ENCODE measurements at places on chromosomes 13 and 19.

DNA sequence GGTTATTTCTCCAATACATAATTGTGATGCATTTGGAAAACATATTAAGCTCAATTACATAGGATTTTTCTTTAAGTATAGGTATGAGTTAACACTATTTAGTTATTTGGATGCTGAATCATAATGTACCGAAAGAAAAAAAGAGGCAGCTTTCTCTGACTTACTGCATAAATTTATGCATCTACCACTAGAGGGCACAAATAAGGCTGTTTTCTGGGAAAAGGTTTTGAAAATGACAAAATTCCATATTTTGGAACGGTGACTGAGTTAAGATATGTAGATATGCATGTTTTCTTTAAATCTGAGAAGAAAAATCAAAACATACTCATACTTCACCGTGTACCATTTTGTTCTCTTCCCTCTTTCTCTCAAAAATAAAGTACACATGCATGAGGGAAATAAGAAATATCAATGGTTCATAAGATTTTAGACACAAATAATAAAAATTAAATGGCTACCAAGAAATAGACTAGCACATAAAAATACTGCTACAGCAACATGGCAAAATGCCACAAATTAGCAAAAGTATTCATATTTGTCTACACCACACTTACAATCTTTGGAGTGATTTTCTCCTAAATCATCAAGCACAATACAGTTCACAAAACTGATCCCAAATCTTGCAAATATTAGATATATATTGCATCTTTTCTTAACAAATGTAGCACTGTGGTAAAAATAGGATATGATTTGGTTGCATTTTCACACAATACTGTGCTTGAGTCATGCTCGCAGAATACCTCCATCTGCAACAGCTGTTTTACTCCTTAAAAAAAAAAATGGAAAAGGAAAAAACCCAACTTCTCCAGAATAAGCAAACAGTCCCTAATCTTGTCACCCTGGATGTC, 260.0 kb downstream of the FGF14 start:
- peak; percentile 9 for DNase-seq

DNA sequence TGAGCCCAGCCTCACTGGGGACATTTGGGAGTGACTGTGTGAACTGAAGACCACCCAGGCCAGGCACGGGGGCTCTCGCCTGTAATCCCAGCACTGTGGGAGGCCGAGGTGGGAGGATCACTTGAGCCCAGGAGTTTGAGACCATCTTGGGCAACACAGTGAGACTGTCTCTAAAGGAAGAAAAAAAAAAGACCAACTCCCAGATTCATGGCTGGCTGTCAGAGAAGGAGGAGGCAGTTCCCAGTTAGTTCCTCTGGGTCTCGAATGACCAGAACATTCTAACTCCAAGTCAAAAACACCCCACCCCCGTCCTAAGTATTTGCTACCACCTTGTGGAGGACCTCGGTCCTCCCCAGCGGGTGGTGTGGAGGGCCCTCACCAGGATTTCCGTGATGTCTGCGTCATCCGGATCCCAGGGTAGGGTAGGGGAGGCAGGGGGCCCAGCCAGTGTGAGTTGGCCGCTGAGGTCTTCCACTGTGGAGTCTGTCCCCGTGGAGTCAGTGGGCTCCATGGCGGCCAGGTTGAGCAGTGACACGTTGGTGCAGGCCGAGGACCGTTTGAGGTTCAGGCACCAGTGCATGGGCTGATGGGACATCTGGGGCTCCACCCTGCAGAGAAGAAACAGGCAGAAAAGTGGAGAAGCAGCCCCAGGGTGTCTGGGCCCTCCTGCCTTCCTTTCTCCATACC, 1.3 kb downstream of the TSKS start:
- DNase-seq = no peak

DNA sequence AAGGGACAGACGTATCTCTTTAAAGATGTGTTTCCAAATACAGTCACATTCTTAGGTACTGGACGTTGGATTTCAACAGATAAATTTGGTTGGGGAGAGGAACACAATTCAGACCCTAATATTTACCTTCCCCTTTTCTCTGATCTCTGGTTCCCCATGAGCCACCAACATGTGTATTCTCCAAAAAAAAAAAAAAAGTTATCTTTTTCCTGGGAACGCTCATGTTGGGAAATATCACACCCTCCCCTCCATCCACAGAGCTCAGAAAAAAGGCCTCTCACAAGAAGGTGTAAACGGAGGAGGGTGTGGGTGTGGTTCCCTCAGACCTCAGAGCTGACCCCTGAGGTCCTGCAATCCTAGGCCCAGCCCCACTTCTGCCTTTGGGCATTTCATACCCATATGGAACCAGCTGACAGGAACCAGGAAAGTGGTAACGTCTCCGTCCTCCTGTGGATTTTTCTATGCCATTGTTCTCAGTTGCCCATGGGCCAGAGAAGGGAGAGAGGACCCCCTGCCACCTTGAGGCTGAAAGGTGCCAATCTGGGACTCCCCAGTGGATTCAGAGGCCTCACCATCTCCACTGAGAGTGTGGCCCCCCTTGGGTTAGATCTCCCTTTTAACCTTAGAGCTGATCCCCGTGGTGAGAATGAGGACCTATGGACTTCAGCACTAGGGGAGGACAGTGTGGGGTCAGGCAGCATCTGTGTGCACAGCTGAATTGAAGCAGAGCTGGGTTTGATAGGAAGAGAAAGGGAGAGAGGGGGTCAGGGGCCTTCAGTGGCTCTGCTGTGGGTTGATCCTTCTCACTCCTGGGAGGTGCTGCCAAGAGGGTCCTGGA, 8.4 kb upstream of the SIGLEC12 start:
- DNase-seq = no peak

- DNase-seq = no peak
Observed at GRCh38 chr13:42644841-42645240, 70.9 kb downstream of the TNFSF11 start.

- no peak for DNase-seq
Observed at GRCh38 chr19:8004723-8005513, 523 bp downstream of the ELAVL1 start.

DNA sequence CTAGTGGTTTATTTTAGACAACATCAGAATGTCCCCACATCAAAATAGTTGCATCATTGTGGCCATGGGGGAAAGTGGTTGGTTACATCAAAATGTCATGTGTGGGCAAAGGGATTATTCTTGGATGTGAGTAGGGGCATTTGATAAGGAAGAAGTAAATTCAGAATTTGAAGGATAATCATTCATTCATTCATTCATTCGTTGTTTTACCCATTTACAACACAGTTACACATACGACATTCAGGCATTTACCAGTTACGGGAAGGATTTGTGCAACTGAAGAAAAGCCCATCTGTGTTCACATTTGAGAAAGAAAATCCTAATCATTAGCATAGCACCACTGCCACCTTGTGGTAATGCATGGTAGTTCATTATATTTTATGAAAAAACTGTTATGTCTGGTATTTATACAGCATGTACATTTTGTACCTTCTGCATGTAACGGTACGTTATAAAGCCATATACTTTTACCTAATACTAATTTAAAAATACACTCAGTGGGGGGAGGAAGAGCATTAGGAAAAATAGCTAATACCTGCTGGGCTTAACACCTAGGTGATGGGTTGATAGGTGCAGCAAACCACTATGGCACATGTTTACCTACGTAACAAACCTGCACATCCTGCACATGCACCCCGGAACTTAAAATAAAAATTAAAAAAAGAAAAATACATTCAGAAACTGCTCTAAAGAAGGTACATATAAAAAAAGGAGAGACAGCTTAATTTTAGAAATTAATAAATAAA, 62.1 kb downstream of the DGKH start:
- DNase-seq = peak; percentile 51

DNA sequence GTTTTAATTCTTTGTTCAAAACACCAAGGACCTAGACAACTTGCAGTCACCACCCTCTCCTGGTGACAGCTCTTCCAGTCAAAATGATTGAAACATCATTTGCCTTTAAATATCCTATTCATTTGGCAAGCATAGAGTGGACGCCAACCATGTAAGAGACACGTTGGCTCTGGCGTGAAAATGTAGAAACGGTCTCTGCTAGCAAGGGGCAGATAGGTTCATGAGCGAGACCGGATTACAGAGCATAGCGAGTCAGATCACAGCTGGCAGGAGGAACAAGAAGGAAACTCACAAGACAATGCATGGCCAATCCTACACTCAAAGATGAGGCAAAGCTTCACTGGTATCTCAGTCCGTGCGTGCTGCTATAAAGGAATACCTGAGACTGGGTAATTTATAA, 759.5 kb downstream of the UQCRFS1 start:
- no peak for DNase-seq

GRCh38 chr19:32674153-32674930, 638 bp downstream of the ANKRD27 start:
- DNase-seq = no peak

DNA sequence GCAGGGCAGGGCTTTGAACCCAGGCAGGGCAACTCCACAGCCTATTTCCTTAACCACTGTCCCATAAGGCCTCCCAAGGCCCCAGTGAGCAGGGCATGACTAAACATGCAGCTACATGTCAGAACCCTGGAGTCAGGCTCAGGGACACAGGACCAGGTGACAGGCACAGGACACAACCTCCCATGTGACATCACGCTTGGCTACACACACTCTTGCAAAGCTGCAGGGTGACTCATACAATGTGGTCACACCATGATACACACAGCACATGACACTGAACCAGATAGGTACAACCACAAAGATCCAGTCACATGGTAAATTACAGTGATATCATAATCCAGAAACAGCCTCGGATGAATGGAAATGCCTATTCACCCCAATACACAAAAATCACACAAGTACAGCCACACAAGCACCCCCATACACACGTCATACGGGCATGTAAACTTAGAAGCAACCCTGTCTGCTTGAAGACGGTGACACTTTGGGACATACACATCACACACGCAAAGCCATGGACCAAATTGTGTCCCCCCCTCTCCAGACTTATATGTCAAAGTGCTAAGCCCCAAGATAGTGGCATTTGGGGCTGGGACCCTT, 14.5 kb downstream of the KLK4 start:
- DNase-seq = peak; percentile 87

GRCh38 chr19:48742096-48742495, 1.7 kb upstream of the RASIP1 start:
- no peak for DNase-seq

GRCh38 chr19:55209693-55210472, 582 bp upstream of the PTPRH start:
- DNase-seq = peak; percentile 11

GRCh38 chr19:10976131-10976892, 15.5 kb downstream of the SMARCA4 start:
- no peak for DNase-seq

DNA sequence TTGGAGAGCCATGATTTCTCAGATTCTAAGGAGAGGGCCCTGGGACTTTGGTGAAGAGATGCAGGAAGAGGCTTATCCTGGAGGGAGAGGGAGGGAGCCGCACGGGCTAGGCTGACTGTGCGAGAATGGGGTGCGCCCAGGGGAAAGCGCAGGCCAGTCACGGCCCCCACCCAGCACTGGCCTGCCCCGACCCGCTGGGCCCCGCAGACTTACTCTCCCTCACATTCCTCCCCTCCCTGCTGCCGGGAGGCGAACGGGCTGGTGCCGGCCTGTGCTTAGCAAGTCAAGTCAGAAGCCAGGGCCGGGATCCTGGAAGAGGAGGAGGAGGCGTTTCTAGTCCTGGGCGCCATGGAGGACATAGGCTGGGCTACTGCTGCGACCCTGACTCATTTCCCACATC, 120.0 kb downstream of the CRYL1 start:
- no peak for DNase-seq

DNA sequence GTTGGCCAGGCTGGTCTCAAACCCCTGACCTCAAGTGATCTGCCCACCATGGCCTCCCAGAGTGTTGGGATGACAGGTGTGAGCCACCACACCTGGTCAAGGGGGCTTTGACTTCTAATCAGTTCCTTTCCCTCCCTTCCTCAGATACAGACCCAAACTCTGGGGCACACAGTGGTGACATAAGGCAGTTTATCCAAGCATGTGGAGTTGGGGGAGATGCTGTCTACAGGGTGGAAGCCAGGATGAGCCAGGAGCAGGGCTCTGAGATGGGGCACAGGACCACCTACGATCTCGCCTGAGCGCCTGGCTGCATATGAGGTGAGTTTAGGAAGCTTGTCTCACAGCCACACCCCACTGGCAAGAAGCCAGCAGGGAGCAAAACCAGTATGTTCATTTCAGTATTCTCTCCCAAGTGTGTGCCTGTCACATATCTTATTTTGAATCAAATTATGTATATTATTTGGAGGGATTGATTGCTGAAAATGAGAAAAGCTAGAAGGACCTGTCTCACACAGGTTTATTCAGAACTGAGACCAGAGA, 67.7 kb downstream of the KCTD15 start:
- DNase-seq = no peak

DNA sequence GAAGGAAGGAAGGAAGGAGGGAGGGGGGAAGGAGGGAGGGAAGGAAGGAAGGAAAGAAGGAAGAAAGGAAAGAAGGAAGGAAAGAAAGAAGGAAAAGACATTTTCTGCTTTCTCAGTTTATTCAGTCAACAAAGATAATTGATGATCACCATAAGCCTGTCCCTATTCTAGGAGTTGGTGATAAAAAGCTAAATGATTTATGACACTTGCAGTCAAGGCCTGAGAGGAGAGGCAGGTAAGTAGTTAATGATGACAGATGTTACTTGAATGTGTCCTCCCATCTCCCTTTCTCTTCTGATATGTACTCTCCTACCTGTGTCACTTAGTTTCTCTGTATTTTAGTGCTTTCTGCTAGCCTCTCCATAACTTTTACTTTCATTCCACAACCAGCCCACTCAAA, 141.3 kb downstream of the SLITRK6 start:
- DNase-seq = no peak

DNA sequence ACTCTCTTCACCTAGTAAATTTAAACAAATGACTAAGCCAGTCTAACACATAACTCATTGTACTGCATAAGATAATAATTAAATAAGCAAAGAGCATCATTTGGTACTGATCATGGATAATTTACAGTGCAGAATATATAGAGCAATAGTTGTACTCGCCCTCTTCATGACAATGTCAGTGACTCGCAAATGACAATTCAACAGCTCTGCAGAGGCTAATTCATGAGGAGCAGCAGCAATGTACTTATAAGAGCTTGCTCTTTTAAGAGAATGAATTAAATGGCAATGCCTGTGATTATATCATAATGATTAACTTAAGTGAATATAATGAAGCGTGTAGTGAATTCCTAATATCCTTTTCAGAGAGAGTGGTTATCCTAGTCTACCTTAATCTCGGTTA, 284.5 kb upstream of the PCDH20 start:
- no peak for DNase-seq

DNA sequence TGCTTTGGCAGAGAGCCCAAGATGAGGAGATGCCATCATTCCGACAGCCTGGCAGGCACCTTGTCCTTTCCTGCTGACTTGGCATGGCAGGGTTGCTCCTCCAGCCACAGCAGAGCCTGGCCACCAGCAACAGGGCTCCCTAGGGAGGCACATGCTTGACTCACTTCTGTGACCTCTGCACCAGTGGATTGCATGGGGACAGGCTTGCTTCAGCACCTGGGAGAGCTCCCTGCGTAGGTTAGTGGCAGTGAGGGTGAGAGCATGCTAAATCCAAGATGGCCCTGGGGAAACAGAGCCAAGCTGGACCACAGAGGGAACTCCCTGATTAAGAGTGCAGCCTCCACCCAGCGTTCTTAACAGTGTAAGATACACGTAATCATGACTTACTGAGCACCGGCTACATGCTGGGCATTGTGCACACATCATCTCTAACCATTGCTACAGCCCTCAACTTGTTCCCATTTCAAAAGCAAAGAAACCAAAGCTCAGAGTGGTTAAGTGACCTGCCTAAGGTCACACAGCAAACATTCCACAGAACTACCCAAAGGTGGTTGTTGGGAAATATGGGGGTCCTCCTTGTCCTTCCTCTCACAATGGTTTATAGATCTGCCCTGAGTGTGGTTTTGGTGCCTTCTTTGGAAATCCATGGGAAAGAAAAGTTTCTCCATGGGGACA, 116.6 kb upstream of the UQCRFS1 start:
- DNase-seq = peak; percentile 7

- DNase-seq = no peak
Observed at GRCh38 chr19:35293363-35293739, 1.4 kb downstream of the MAG start.
